ENCODE measurements at places on chromosomes 5 and 9.

- no peak for DNase-seq
These were observed 54.0 kb downstream of the CTNNA1 start for GRCh38 chr5:138807182-138807581.

- no peak for DNase-seq
These were observed 378.4 kb upstream of the IRX4 start for GRCh38 chr5:2261004-2261703.

- DNase-seq: no peak
These were observed 24.2 kb upstream of the ELAVL2 start for GRCh38 chr9:23850242-23850689.

DNA sequence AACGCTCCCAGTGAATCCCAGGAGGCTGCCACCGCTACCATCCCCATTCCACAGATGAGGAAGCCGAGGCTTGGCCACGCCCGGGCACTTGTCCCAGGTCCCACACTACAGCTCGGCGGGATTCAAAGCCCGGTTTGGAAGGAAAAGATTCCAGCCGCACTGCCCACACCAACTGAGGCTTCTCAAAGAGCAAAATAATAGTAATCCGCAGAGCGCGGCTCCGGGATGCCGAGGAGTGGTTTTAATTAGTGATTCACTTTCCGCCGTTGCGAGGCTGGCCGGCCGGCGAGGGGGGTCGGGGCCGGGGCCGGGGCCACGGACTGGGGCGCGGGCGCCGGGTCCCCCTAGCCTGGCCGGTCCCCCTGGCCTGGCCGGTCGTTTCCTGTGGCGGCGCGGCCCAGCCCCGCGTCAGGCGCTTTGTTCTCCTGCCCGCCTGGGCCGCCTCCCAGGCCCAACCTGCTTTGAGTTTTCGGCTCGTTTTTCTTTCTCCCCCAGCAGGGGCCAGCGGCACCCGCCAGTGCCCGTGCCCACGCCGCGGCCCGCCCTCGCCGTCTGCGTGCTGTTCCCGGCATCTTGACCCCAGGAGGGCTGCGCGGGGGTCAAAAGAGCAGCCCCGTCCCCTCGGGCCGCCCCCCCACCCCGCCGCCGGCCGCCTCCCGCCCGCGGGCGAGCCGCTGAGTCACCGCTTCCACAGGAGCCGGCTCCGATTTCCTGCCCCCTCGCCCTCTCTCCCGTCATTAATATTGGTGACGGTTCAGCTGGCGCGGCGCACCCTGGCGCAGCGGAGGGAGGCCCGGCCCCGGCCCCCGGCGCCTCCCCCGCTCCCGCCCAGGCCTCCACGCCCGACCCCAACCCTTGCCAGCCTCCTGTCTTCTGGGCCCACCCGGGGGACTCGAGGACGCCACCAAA lies 31.2 kb downstream of the FGF18 start:
- peak; percentile 23 for DNase-seq

- DNase-seq: peak; percentile 9
These were observed 47.9 kb upstream of the FKTN start for GRCh38 chr9:105510024-105510423.

DNA sequence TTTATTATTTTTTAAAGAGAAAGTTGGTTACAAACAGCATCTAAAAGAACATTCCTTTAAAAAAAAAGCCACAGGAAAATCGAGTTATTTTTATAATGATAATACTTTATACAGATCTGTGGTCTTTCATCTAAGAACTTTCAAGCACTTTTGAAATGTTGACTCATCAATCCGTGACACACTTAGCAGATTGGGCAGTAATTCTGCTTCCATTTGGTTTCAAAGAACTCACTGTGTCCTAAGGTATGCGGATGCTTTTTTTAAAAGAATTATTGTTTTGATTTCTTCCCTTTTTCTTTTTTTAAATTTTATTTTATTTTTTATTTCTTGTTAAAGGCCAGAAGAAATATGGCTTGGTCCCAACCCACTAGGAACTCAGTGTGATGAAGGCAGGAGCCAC lies 147.8 kb downstream of the AOPEP start:
- peak; percentile 53 for DNase-seq

- no peak for DNase-seq
These were observed 22.6 kb downstream of the CD180 start for GRCh38 chr5:67173959-67174358.

DNA sequence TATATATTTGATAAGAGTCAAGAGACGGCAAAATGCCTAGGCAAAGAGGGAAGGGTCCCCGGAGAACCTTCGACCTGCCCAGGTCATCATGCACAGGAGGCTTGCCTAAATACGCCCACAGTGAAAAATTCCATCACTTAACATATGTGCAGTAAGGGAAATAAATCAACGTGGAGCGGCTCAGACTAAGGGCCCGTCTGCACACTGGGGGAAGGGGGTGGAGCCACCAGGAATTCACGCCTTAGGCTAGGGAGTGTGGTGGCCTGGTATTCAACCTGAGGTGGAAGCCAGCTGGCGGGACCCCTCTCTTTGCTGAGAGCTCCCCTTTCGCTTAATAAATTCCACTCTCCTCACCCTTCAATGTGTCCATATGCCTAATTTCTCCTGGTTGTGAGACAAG lies 8.3 kb downstream of the PTBP3 start:
- no peak for DNase-seq

- DNase-seq: no peak
These were observed 162.5 kb downstream of the COL23A1 start for GRCh38 chr5:178427576-178428197.

DNA sequence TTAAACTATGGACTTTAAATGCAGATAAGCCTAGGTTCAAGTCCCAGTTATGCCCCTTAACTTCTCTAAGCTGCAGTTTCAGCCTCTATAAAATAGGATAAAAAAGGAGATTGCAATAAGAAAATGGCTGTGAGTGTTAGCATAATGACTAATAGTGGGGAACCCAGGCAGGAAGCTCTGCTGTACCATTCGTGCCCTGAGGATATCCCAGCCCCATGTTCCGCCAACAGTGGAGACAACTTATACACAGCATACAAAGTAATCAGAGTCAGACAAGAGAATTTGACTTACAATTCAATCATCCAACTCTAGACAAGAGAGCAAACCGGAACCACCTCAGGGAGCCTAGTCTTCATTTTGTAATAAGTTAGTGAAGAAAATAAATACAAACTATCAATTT lies 141.5 kb upstream of the FSTL4 start:
- DNase-seq: peak; percentile 7

GRCh38 chr5:74655206-74655605 lies 14.7 kb upstream of the ENC1 start:
- DNase-seq: no peak

DNA sequence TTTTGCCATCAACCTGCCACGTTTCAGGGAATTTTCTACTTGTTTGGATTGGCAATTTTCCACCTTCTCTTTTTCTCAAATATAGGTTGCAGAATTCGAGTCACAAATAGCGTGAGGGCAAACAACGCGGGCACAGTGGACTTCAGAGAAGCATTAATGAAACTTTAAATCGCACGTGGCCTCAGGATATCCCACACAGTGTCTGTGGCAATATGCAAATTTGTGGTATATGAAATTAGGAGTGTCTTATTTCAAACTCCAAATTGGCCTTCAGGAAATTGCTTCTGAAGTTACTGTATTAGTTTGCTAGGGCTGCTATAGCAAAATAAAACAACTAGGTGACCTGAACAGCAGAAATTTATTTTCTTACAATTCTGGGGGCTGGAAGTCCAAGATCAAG lies 91.2 kb downstream of the MTRR start:
- DNase-seq: no peak

DNA sequence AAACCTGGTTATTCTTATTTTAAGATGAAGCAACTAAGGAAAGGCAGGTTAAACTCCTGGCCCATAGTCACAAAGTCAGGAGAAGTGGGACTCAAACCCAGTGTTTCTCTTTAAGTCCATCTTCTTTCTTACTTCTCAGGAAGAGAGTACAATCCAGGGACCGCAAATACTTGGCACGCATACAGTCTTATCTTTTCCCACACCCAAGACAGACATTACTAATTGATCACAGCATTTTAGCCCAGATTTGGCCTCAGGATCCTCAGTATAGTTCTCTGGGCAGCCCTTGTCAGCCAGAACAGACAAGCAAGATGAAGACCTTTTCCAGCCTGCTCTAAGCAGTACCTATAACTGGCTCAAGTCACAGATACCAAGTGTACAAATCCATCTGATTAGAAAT lies 125.5 kb upstream of the RAI14 start:
- no peak for DNase-seq

- DNase-seq: no peak
These were observed 91.1 kb downstream of the BARX1 start for GRCh38 chr9:93864032-93864431.

DNA sequence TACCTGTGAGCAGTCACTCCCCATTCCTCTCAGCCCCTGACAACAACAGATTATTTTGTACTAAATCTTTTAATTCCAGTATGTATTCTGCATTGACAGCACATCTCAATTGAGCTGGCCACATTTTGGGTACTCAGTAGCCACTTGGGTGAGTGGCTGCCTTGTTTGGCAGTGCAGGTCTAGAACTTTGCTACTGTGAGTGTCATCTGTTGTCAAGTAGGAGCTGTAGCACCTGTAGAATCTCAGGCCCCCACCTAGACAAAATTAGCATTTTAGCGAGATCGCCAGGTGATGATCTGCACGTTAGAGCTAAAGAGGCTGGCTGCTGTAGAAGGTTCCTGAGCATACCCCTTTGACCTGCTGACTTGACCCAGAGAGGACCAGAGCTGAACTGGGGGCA lies 44.4 kb upstream of the CPEB4 start:
- no peak for DNase-seq

DNA sequence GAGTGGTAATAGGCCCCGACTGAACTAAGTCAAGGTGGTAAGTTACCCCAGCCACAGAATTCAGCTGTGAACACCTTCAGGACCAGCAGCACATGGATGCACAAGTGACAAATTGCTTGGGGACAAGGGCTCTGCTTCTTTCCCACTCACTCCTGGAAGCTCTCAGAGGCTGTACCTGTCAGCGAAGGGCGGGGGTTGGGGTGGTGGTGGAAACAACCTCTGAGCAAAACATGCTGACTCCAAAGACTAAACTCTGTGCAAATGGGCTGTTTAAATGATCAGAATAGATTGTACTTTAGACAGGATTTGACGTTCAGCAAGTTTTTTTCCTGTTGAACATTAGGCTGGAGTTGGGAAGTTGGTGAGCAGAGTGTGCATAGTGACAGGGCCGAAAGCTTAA lies 544.5 kb upstream of the ZNF608 start:
- DNase-seq: no peak

- no peak for DNase-seq
These were observed 235.7 kb downstream of the HSPA4 start for GRCh38 chr5:133287500-133287899.

- DNase-seq: peak; percentile 88
These were observed 21.3 kb downstream of the AKNA start for GRCh38 chr9:114366334-114367128.

DNA sequence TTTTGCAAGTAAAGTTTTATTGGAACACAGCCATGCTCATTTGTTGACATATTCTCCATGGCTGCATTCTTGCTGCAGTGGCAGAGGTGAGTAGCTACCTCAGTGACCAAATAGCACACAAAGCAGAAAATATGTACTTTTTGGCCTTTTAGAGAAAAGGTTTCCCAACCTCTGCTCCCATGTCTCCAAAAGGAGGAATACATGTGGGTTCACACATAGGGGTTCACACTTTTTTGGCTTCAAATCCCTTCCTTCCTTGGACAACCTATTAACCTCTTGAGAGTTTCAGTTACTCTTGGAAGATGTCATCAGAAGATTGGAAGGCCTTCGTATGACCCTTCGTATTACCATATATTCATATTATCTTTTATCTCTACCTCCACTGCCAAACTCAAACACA lies 285.1 kb upstream of the TUT7 start:
- DNase-seq: no peak

DNA sequence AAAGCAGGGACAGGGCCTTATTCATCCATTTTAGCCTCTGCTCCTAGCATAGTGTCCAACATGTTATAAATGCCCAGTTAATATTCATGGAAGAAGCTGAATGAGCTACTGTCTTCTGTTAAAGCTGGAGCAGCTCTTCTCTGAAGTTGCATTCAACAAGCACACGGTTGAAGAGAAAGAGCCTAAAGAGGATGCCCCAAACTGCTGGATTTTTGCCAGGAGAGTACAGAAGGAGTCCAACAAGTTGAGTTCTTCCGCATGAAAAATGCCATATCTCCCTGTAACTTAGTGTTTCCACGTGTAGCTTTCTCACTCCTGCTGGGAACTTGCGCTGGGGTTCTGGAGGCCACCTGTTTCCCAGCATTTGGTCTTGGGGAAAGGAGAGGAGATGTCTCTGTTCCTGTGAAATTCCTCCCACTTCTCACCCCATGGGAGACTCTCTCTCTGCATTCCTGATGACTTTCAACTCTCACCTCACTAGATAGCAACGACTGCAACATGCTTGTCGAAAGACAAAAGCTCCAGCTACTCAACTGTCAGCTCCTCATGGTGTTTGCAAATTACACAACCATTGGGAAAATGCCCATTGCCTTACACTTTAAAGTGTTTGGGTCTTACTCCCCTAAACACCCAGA lies 122.8 kb downstream of the KIF4B start:
- no peak for DNase-seq

DNA sequence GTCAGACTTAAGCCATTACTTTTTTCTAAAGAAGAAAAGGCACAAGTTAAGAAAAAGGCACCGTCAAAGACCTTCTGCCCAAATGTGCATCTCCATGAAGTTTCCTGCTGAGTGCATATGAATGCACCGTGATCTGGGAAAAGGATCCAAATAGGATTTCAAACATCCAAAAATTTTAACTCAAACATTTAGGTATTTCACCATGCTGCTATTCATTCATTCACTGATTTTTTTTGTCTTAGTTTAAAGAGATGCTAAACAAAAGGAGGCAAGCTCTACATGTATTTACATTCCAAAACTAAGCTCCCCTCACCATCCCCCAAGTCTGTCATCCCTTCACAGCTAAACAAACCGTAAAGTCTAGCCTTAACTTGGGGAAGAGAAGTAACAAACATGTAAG lies 291.9 kb downstream of the ARL15 start:
- DNase-seq: no peak

DNA sequence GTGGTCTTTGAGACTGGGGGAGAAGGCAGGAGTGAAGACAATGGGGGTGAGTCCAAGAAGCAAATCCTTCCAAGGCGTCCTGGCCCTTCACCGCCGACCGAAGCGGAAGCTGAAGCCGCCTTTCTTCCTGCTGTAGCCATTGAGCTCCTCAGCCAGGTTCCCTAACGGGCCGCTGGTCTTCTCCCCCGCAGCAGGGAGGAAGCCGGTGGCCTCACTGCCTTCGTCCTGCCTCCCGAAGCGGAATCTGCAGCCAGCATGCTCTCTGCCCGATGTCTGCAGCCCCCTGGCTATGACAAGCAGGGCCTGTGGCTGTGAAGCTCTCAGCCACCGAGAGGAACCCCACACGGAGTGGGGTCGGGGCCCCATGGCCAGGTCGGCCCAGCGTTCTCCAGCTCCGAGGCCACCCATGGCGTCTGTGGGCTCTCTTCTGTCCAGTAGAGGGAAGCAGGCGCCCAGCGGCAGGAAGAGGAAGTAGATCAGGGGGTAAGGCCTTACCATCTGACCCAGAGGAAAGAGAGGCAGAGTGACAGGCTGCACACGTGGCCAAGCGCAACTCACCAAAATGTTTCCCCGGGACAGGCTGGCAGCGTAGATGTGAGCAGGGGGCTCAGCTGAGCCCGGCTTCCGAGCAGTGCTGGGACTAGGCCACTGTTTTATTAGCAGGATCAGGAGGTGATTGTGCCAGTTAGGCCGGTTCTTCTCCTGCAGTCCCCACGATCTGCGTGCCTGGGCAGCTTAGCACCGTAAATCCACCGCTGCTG lies 3.1 kb downstream of the QRFP start:
- no peak for DNase-seq

Measured in BJ (cell line).